ENCODE measurements at places on chromosomes 16 and 17.

DNA sequence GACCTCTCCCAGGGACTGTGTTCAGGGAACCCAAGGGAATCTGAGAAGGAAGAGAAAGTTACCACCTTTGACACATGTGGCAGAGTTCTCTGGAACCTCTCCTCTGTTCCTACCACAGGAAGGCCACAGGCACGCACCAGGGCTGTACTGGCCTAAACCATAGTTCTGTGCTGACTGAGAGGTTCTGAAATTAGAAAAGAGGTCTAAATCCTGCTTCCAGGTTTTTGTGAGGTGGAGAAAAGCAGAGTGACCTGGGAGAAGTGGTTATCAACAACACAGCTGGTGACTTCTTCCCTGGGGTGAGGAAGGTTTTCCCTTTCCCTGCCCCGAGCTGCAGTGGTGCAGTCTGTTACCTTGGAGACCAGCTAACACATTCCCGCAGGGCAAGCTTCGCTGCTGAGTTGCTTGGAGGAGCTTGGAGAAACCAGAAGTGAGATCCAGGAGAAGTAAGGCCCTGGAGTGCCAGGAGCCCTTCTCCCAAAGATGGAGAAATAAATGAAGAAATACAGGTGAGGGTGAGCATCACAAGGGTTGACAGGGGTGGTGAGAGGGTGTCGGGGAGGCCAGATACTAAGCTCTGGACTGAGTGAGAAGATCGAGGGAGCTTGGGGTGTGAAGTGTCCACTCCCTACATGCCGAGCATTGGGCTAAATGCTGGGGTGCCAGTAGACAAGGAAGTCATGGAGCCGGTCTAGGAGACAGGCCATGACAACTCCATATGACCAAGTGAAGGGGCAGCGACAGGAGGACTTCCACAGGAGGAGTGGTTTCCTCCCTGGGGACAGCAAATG is at the start of gene VWA3A:
Gene VWA3A, plus strand, starts transcription at position 399 of the 791 bp plus-strand sequence. Its CDS starts 97 bp downstream, at position 496.
- DNase-seq = peak; percentile 24

DNA sequence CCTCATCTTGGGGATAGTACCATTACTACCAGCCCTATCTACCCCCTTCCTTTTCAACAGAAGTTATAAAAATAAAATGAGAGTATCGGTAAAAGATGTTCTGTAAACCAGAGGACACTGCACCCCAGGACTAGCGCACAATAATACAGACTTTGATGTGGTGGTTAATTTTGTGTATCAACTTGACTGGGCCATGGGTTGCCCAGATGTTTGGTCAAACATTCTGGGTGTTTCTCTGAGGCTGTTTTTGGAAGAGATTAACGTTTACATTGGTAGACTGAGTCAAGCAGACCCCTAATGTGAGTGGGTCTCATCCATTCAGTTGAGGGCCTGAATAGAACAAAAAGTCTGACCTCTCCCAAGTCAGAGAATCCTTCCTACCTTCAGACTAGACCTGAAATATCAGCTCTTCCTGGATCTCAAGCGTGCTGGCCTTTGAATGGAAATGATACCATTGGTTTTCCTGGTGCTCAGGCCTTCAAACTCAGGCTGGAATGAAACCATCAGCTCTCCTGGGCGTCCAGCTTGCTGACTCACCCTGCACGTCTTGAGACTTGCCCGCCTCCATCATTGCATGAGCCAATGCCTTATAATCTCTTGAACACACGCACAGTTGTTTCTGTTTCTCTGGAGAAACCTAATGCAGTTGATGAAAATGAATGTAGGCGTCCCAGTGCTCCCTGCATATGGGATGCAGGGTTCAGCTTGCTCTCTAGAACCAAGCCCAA is 10.1 kb downstream of the MRM1 start:
- DNase-seq = no peak

- no peak for DNase-seq
Observed at GRCh38 chr17:42651392-42651791, 7.7 kb upstream of the TUBG2 start.

- DNase-seq = no peak
Observed at GRCh38 chr17:81036197-81036941, 1.4 kb downstream of the BAIAP2 start.

- no peak for DNase-seq
Observed at GRCh38 chr16:58931436-58931835, 197.3 kb upstream of the GOT2 start.

DNA sequence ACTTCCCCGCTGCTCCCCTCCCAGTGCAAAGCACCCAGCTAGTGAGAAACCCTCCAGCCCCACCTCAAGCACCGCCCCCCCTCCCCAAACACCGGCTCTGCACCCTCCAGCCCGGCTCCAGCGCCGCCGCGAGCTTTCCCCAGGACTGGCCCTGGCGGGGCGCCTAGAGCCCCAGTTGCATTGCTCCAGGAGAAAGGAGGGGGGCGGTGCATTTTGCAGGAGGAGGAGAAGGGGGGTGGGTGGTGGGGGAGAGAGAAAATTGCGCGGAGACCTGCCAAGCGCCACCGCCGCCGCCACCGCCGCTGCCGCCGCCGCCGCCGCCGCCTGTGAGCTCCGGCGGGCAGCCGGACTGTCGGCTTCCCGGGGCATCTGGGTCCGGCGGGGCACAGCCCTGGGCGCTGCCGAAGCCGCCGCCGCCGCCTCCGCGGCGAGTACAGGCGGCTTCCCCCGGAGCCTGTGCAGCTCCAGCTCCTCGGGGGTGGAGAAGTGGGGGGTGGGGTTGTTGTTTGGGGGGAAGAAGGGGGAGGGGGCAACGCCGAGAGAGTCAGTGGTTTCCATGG is 333 bp upstream of the NOG start:
- no peak for DNase-seq

DNA sequence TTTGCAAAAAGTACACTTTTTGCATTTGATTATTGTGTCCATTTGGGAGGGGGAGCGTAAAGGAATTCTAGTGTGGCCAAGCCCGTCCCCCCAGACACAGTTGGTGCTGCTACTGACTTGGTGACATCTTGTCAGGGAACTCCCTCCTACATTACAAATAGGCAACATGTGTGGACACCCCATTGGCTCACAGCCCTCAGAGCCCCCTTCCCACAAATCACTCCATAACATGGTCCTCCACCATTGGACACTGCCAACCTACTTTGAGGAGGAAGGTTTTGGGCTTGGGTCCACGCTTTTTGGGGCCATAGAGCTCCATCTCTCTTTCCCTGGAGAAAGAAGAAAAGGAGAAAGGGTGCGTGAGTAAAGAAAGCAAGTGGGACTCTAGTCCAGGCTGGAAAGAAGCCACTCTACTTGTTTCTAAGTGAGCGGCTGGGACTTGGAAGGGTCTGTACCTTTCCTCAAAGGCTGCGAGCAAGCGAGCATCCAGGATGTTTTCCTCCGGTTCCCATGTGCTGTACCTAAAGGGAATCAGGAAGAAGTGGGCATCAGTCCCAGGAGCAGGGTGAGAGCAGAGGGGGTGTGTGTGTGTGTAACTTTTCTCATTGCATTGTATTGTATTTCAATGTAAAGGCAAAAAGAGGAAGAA is 958 bp downstream of the CBX8 start:
- no peak for DNase-seq

DNA sequence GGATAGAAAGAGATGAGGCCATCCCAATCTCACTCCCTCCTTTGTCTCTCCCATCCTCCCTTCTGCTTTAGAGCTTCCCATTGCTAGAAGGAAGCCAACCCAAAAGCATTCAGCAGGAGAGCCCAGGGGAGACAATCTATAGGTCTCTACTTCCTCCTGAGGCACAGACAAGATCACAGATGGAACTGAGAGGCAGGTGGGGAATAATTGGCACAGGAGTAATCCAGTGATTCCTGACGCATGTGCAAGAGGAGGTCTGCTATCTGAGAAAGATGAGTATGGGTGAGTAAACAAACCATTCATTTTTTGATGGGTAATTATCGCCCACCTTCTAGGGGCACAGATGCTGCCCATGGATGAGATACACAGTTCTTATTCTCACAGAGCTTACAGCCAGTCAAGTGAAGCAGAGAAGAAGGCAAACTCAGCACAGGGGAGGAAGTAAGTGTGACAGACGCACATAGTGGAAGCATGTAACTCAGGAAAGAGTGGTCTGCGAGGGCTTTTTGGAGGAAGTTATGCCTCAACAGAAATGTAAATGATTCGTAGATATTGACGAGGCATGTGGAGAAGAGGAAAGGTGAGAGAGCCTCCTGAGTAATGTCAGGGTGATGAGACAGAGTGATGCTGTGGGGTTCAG is 88.9 kb upstream of the HLF start:
- no peak for DNase-seq

DNA sequence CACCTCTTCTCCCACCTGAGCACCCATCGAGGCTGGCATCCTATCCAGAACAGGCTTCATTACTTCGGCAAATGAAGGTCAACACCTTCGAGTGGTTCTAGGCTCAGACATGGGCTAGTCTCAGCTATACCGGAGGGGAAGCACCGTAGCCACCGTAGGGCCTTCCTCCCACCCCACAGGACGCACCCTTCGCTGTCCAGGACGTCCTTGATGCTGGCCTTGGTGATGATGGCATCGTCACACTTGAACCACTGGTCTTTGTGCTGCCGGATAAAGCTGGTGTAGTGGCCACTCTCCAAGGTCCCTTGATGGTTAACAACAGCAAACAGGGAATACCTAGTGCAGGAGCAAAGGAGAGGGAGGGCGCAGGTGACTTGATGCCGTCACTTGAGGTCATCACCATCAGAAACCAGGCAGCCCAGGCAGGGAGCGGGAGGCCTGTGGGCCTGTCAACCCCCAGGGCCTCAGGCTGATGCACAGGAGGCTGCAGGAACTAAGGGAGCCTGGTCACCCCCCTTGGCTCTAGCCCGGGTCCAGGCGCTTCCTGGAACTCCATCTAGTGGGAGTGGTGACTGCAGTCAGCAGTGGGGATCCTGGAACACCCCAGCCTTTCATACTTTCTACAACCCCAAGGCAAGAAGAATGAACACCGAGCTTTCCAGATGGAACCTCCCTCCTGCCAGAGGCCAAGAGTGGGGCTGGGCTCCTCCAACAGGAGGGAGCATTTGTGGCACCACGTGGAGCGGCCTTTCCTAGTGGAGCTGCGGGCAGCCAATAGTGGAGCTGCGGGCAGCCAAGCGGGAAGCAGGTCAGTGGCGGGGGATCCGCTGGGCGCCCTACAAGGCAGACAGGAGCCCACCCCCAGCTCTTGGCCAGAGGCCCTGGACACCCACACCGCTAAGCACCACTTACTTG is 38.5 kb downstream of the USP22 start:
- no peak for DNase-seq

DNA sequence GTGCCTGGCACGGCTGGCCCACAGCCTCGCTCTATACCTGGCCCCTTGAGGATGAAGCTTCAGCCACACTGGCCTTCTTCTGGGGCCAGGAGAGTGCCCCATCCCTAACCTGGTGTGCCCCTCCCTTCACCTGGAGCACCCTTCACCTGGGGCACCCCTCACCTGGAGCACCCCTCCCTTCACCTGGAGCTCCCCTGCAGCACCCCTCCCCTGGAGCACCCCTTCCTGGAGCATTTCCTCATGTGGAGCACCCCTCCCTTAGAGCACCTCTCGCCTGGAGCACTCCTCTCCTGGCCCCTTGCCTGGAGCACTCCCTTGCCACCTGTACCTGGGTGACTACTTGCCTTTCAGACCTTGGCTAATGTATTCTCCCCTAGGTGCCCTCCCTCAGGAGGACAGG is 2.4 kb upstream of the FBXL16 start:
- DNase-seq = no peak

DNA sequence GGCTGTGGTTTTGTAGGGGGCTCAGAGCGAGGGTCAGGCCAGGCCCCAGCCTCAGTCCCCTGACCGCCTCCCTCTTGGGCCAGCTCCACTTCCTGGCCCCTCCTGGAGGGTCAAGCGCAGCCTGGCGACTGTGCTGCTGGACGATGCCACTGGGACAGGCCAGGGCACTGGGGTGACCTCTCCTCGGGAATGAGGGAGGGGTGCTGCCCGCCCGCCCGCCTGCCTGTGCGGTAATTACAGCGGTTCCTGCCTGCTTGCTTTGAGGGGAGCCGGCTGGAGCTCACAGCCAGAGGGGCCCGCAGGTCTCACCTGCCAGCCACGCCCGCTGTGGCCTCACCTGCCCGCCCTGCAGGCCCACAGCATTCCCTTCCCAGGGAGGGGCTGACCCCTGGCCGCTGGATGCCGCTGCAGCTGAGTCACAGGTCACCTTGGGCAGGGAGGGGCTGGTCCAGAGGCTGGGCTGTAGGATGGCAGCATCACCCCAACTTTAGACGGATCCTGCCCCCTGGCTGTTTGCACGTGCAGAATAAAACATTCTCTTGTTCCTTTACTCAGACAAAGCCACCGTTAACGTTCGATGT is 76.7 kb upstream of the CBX4 start:
- no peak for DNase-seq

- no peak for DNase-seq
Observed at GRCh38 chr16:58458606-58459343, 41.2 kb upstream of the NDRG4 start.

DNA sequence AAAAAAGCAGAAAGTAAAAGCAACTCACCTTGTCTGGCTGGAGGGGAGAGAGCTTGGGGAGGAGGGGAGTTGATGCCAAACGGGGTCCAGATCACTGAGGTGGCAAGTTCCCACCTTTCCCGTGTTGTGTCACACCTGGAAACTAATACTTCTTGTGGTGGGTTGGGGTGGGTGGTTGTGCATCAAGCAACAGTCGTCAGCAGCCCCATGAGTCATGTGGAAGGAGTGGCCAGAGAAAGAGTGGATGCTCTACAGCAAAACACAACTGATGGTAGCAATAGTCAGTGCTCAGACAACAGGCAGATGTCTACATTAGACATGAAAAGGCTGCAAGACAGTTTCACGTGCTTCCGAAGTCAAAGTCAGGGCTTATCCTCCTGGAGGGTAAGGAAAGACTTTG is 35.4 kb downstream of the ARSG start:
- DNase-seq = no peak

GRCh38 chr17:48238933-48239602 is 131.5 kb downstream of the SNX11 start:
- no peak for DNase-seq

GRCh38 chr17:48333034-48333530 is 96.9 kb downstream of the SKAP1 start:
- DNase-seq = no peak

GRCh38 chr17:81511804-81512561 is 616 bp downstream of the ACTG1 start:
- no peak for DNase-seq

DNA sequence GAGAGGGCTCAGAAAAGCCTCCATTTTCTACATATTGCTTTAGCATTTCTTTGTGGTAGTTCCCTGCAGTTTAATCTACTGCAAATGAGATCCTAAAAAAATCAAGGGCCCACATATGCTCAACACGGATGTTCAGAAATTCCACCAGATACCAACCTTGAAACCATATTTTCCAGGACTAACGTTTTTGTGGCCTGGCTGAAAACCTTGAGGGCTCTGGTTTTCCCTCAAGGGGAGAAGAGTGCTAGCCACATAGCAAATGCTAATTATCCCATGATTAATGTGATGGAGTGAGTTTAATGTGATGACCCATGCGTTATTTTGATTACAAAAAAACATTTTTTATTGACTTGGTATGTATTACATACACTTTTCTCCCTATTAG is 68.9 kb downstream of the SNX11 start:
- no peak for DNase-seq
